Activated naive CD4-positive, alpha-beta T cell (primary cell): ENCODE measurements at places on chromosomes 6 and 20.

GRCh38 chr6:69138893-69139494 lies 503.9 kb downstream of the ADGRB3 start:
- DNase-seq: no peak

- DNase-seq: no peak
Observed at GRCh38 chr6:36314221-36315014, 22.3 kb downstream of the BNIP5 start.

DNA sequence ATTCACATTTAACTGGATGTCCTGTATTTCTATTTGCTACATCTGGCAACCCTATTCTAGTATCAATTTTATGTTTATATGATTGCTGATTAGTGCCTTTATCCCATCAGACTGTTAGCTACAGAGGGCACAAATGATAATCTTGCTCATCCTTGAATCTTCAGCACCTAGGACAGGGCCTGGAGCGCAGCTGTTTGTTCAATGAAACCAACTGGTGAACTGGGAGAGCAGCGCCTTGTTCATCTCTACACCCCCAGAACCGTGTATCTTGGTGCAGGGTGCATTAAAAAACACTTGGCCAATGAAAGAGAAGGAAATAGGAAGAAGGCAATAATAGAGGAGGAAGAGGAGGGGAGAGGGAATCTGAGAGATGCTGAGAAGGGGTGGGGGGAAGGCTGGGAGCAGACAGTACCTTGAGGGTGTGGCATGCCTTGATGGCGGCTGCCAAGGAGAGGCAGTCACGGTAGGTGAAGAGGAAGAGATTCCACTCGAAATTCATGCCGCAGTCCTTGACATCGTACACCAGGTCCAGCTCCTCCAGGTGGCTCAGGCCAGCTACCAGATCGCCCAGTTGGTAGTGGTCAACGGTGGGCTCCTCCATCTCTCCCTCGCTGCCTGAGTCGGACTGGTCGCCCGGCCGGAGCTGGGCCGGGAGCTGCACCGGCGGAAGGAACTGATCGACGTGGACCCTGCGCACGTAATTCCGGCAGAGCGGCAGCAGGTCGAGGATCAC lies 15.5 kb downstream of the TMEM151B start:
- DNase-seq: no peak

- DNase-seq: no peak
Observed at GRCh38 chr6:93393554-93394074, 25.7 kb downstream of the EPHA7 start.

GRCh38 chr6:22206106-22206505 lies 90.7 kb downstream of the PRL start:
- no peak for DNase-seq
